ENCODE measurements at places on chromosomes 11 and 22. TPM values are rescaled to one million over a fixed set of nuclear protein-coding genes. Genes with fewer than 3 reads are reported as not detected.
A peak's percentile ranks its signal among the peaks of the same experiment; 100 is the strongest.

IGSF9B gene
- total RNA-seq: 85.3 TPM

CREB3L1 gene
- 8.6 TPM for total RNA-seq

ADM2 gene
- 0.13 TPM for total RNA-seq

FADS2 gene
- 25.8 TPM for total RNA-seq

MS4A6E gene
- total RNA-seq: not detected

NXPE4 gene
- total RNA-seq: not detected

DNA sequence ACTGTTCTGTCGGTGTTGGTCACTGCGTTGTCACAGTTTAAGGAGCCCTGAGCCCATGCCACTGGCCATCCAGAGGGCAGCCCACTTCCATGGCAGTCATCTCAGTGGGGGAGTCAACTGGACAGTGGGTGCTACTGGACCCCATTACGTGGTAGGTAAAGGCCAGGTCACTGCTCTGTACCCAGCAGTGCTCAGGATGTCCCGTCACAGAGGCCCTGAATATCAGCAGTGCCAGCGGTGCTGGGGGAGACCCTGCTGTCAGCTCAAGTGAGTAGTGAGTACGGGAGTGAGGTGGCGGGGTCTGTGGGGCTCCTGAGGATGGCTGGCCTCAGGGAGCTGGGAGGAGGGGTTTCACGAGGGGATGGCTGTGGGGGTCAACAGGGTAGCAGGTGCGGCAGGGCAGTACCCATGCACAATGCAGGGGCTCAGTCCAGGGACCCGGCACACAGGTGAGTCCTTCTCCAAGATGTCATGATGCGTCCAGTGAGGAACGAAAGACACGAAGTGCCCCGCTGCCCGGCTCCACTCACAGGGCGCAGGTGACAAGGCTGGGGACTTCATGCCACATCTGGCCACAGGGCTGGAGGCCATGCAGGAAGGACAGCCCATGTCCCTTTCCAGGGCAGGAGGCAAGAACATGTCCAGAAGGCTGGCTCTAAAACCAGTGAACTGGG, 27.9 kb downstream of the CELSR1 start:
- no peak for DNase-seq

DNA sequence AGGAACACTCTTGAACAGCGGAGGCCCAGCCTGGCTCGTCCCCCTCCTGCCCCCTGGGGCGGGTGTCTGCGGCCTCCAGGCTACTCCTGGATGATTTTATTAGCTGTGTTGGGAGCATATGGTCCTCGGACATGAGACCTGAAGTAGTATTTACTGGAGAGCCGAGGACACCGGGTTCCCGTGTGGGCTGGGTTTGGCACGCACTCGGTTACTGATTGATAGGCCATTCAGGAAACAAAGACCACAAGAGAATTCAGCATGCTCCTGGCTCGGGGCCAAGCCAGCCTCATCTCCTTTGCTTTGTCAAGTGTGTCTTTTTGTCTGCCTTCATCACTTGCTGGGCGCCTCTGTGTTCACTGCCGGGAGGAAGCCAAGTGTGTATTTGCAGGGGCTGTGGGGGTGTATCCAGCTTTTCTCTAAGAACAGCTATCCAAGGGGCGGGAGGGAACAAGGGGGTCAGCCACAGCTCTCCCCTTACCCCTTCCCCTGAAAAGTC, 9.7 kb downstream of the FXYD2 start:
- DNase-seq: no peak

DNA sequence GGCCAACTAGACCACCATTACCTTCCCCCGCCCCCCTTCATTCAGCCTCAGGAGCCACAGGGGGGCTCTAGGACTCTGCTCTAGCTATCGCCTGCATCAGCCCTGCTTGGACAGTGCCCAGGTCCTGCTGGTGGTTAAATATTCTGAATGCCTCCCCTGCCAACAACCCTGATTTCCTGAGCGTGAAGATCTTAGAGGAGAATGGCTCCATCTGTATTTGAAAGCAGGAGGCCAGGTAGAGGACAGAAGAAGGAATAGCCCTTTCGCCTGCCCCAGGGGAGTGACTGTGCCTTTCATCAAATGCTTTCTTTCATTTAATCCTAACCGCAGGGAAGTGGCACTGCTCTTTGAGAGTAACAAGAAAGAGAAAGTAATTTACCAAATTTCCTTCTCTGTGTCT, 69.2 kb downstream of the ISX start:
- DNase-seq: no peak

GRCh38 chr22:37406441-37407235, 20.6 kb downstream of the ELFN2 start:
- DNase-seq: no peak

GRCh38 chr22:22463855-22464540, 44.5 kb downstream of the ZNF280B start:
- no peak for DNase-seq

GRCh38 chr22:20240447-20240764, 27.7 kb downstream of the RTN4R start:
- DNase-seq: no peak

DNA sequence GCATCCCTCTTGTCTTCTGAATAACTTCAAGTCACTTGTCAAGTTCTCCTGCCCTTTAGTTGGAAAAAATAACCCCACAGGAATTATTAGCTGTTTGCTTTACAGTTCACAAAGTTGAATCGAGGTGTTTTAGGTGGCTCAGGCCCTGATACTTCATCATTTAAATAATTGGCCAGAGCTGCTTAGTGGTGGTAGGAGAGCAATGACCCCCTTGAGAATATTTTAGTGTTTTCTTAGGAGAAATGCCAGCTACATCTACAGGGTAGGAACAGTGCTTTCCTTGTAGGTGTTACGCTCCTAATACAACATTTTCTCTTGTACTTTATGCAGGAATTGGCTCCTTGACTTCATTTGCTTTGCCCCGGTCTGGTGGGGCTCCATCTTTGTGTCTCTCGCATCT, 73.2 kb downstream of the C22orf31 start:
- no peak for DNase-seq

DNA sequence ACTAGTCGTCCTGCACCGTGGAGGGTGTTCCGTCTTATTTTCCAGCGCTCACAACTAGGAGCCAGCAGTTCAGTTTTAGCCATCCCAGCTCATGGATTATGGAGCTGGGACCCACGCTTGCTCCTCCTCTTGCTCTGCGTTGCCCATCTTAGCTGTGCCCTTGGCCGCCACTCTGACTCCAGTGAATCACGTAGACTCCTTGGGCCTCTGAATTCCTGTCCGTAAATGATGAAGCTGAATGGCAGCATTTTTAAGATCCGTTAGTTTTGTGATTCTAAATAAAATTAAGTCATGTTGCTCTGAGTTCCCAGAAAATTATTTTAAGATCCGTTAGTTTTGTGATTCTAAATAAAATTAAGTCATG, 23.8 kb downstream of the BCR start:
- no peak for DNase-seq

DNA sequence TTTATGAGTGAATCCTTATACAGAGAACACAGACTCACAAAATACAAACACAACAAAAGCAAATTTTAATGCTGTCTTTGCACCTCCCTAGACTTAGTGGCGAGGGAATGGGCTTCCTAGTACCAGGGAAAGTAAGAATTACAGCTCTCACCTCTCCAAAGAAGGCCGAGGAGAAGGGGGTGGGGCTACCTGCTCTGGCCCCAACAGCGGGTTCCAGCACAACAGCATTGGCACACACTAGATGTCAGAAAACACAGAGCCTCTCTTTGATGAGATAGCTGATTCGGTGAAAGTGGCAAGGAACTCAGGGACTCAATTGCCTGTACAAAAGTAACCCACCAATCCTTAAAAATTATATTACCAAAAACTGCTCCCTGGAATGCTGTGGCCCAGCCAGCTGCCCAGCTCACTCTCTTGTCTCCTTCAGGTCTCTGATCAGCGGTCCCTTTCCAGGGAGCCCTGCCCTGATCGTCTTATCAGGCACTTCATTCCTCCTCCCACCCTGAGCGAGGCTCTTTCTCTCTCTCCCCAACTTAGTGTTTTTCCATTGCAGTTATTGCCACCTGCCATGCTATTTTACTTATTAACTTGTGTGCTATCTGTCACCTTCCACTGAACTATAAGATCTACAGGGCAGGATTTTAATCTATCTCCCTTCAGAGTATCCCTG, 30.7 kb downstream of the SPON1 start:
- no peak for DNase-seq

DNA sequence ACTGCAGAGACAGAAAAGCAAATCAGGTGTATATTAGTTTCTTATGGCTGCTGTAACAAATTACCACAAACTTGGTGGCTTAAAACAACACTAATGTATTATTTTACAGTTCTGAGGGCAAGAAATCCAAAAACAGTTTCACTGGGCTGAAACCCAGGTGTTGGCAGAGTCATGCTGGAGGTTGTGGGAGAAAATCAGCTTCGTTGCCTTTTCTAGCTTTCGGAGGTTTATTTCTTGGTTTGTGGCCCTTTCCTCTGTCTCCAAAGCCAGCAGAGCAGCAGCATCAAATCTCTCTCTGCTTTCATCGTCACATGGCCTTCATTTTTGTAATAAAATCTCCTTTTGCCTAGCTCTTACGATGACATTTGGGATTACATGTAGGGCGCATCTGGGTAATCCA, 33.0 kb upstream of the OR6M1 start:
- DNase-seq: no peak

GRCh38 chr11:67776852-67777520, 102.6 kb upstream of the ALDH3B2 start:
- DNase-seq: no peak

DNA sequence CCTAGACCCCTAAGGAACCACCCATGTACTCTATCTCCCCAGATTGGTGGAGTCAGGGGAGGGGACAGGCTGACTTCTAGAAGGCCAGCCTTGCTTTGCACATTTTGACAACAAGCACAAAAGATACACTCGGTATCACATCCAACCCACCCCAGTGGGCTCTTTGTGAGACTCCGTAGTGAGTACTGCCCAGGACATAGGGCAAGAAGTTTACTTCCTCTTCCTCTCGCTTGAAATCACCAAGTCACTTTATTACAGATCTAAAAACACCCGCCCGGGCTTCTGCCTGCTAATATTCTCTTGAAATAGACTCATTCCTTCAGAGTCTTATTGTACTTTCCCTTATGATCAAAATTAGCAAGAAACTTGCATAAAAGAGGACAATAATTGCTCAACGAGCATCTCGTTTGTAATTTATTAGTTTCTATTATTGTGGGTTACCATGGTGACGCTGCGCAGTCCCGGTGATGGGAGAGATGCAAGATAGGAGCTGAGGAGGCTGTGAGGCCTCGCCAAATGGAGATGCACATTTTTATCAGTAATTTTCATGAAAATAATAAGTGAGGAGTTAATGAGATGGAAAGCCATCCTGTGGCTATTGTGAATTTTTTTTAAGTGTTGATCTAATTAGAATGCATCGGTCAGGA, 96.9 kb downstream of the FEZ1 start:
- DNase-seq: no peak

DNA sequence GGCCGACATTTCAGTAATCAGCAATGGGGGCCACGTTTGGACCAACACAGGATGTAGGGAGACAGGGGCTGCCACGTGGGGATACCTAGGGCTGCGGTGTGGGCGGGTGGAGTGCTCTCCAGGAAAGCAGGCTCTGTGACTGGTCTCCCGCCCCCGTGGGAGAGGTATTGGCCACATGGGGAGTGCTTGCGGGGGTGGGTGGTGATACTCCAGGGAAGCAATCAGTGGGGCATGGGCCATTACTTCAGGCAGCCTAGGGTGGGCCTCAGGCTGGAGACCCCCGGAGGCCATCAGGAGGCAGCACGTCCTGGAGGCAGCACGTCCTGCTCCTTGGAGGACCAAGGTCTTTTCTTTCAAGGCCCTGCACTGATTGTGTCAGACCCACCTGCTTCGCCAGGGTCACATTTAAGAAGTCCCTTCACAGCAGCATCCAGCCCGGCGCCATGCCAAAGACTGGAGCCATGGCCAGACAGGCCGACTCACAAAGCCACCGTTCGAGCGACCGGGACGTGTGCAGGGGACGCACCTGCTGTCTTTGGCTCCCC, 3.0 kb upstream of the MUC2 start:
- peak; percentile 75 for DNase-seq
